ENCODE measurements at places on chromosomes 11 and 22.

GRCh38 chr11:47950396-47950795 lies 30.0 kb upstream of the PTPRJ start:
- peak; percentile 80 for DNase-seq

- no peak for DNase-seq
Observed at GRCh38 chr11:16607675-16608644, 130.5 kb upstream of the C11orf58 start.

- DNase-seq, result no peak
Observed at GRCh38 chr22:40726514-40726913, 47.2 kb downstream of the MCHR1 start.

GRCh38 chr11:116557282-116557681 lies 215.5 kb downstream of the BUD13 start:
- DNase-seq, result no peak

GRCh38 chr22:17797721-17798559 lies 23.7 kb upstream of the BID start:
- no peak for DNase-seq

DNA sequence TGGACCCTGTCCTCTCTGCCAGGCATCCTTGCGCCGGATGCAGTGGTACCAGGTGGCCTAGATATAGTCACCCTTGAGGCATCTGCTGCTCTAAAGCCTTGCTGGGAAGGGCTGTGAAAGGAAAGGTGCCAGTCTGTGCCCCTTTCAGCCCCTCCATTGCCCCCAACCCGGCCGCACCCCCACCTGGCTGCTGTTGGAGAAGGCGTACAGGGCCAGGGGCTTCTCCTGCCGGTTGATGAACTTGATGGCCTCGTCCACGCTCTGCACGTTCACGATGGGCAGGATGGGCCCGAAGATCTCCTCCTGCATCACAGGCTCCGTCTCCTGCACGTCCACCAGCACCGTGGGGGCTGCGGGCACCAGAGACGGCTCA lies 10.2 kb downstream of the ALDH3B2 start:
- DNase-seq, result no peak

DNA sequence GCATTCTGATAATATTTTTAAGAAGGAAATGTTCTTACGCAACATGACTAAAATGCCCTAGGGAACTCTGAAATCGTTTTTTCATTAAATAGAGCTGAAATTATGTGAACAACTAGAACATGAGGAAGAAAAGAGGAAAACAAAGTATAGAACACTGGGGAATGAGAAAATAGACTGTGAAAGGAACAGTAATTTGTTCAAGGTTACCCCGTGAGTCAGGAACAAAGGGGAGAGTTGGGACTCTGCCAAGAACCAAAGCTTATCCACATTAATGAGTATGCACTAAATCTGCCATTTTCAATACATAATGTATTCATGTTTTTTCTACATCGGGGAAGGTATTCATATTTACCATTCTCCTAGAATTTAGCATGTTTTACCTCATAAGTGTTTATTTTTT lies 961.8 kb upstream of the CCDC90B start:
- no peak for DNase-seq

GRCh38 chr11:66133216-66133775 lies 63.2 kb downstream of the PACS1 start:
- no peak for DNase-seq

- no peak for DNase-seq
Observed at GRCh38 chr11:75520688-75521087, 5.1 kb downstream of the GDPD5 start.

- DNase-seq, result no peak
Observed at GRCh38 chr11:77471558-77472193, 2.2 kb downstream of the PAK1 start.

Data from bone marrow (tissue), 2 donors.